ENCODE measurements at places on chromosomes 3 and 15. TPM values are rescaled to one million over a fixed set of nuclear protein-coding genes. Genes with fewer than 3 reads are reported as not detected.

The ZNF770 gene
- 4.2 TPM for total RNA-seq

The PML gene
- 128 TPM for total RNA-seq

The CFAP100 gene
- total RNA-seq, result not detected

The SOX14 gene
- total RNA-seq, result not detected

The TGM4 gene
- total RNA-seq, result not detected

The CCNB2 gene
- total RNA-seq, result 132 TPM

The LRRC31 gene
- 67.6 TPM for total RNA-seq

The GOLGA8M gene
- not detected for total RNA-seq

The ITPKA gene
- total RNA-seq, result 161 TPM

The CXCR6 gene
- not detected for total RNA-seq

The SPATA12 gene
- not detected for total RNA-seq

The MYH15 gene
- total RNA-seq, result not detected

The XYLB gene
- 16.4 TPM for total RNA-seq

The PCLAF gene
- total RNA-seq, result 4.0 TPM

The SAXO2 gene
- total RNA-seq, result not detected

The PPP1R14D gene
- 170 TPM for total RNA-seq

The PLSCR2 gene
- total RNA-seq, result 2.9 TPM

The CHRFAM7A gene
- total RNA-seq, result not detected

The TRPM1 gene
- total RNA-seq, result not detected

The ZNF860 gene
- total RNA-seq, result 1.6 TPM

The MAGEL2 gene
- total RNA-seq, result 4.5 TPM

The LDHAL6B gene
- not detected for total RNA-seq

The SCG5 gene
- total RNA-seq, result 1.6 TPM

The KBTBD8 gene
- 3.3 TPM for total RNA-seq

Data from transverse colon (tissue), 4 donors.